ENCODE measurements at places on chromosomes 6 and 20.
A peak's percentile ranks its signal among the peaks of the same experiment; 100 is the strongest.

GRCh38 chr6:112770308-112770707, 423.2 kb downstream of the RFPL4B start:
- no peak for DNase-seq

GRCh38 chr6:122428781-122429180, 29.3 kb downstream of the HSF2 start:
- DNase-seq, result no peak

- no peak for DNase-seq
Observed at GRCh38 chr6:11808054-11808453, 29.5 kb upstream of the ADTRP start.

DNA sequence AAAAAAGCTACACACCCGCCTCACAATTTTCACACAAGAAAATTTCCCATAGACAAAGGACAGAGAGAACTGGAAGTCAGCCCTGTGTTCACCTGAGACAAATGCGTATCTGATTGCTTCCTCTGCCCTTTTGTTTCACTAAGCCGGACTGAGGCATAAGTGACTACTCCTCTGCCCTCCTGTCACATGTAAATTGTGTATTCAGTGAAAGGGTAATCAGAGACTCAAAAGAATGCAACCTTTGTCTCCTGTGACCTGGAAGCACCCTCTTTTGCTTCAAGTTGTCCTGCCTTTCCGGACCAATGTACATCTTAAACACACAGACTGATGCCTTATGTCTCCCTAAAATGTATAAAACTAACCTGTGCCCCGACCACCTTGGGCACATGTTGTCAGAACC, 483.8 kb upstream of the EYS start:
- DNase-seq, result no peak

GRCh38 chr6:156884306-156884705, 107.1 kb downstream of the ARID1B start:
- DNase-seq, result no peak

DNA sequence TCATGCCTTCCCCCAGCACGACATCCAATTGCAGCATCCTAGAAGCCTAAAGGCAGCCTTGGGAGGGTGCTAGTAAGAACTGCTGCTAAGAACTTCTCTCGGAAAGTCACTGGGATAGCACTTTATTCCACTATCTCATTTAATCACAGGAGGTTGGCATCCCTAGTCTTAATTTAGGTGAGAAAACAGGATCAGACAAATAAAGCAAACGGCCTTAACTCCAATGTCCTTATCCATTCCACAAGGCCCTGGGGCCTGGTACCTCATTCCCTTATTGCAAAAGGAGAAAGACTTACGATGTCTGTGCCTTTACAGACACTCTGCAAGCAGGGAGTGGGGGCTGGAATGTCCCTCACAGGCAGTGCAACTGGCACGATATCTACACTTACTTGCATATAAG, 60.7 kb downstream of the BFSP1 start:
- no peak for DNase-seq

DNA sequence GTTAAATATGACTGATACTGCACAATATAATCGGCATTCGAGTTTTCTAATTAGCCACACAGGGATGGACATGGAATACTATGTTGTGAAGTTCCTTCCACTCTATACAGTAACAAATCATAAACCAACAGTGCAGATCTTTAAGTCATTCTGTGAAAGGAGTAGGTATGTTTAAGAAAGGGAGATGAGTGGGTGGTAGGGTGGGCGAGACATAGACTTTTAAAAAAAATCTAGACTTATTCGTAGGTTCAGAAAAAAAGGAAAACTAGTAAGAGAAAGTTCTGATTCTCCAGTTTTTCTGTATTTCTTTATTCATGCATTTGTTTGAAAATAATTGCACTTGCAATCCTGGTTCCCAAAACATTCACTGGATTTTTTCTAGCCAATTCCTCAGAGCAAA, 61.8 kb downstream of the SYNDIG1 start:
- DNase-seq, result no peak

DNA sequence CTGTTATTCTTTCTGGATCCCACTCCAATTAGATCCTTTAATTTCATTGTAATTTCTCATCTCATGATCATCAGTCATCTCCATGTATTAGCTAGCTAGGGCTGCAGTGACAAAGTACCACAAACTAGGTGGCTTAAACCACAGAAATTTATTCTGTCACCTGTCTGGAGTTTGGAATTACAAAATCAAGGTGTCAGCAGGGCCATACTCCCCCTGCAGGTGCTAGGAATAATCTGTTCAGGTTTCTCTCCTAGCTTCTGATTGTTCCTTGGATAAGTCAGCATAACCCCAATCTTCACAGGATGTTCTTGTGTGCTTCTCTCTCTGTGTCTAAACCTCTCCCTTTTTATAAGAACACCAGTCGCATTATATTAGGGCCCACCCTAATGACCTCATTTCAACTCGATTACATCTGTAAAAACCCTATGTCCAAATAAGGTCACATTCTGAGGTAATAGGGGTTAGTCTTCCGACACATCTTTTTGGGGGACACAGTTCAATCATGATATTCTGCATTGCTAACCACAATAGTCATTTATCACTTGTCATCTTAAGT, 40.5 kb downstream of the BEND6 start:
- no peak for DNase-seq

DNA sequence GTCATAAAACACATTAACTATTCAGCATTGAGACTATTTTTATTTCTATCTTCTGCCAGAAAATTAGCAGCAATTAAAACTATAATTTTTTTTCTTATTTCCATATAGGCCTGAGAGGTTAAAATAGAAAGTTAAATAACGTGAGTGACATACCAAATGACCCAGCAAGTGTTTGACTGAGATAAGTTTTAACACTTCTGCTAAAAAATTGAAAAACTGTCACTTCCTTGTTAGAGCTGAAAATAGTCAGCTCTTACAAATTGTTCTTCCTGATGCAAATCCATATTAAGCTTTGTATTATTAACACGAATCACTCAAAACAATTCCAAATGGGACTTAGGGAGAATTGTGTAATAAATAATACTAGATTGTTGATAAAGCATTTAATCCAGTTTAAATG, 26.5 kb upstream of the STX11 start:
- DNase-seq, result no peak

DNA sequence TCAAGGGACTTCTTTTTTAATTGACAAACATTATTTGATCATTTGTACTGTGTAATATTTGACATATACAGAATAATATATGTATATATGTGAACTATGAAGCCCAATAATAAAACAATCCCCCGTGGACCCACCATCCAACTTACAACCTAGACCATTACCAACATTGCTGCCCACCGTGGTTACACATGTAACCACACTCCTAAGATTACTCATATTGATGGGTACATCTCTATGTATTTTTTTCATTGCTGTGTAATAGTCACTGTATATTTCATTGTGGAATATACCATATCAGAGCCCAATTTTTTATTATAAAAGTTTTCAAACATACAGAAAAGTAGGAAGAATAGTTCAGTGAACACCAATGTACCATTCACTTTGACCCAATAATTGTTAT, 94.3 kb downstream of the RTN4IP1 start:
- DNase-seq, result no peak

DNA sequence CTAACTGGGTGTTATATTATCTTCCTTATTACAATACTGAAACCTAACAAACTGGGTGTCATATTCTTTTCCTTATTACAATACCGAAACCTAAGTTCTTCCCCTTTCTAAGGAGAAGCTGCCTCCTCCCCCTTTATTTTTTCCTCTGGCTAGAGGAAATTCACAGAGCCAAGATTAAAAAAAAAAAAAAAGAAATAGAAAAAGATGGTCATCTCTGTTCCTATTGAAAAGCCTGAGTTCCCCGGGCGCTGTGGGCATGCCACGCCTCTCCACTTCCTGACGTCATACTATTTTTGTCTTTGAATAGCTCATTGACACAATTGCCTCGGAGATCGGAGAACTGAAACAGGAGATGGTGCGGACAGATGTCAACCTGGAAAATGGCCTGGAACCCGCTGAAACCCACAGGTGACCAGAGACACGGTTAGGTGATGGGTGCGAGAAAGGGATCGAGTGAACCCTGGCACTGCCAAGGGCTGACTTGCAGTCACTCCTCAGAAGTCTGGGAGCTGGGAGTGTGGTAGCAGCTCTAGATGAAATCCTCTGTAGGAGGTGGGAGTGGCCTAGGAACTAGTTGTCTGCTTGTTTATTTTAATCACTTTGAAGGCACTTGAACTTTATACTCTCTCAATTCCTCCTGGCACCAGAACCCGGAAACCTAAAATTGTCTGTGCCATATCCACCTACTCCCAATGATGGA, 82.2 kb upstream of the NAA20 start:
- DNase-seq, result peak; percentile 34

DNA sequence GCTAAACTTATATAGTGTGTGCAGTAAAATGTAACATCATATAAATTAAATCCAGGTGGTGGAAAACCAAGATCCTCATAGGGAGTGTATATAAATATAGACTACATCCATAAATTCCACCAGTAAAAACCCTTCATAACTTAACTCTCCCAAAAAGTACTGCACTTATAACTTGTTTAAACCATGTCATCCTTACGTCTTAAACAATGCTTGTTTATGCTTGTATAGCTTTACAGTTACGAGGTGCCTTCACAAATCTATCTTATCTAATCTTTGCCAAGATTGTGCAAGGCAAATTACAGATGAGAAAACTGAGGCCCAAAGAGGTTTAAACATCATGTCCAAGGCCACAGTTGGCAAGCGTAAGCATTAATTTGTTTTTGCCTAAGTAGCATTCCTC, 71.3 kb downstream of the BCAS1 start:
- no peak for DNase-seq

DNA sequence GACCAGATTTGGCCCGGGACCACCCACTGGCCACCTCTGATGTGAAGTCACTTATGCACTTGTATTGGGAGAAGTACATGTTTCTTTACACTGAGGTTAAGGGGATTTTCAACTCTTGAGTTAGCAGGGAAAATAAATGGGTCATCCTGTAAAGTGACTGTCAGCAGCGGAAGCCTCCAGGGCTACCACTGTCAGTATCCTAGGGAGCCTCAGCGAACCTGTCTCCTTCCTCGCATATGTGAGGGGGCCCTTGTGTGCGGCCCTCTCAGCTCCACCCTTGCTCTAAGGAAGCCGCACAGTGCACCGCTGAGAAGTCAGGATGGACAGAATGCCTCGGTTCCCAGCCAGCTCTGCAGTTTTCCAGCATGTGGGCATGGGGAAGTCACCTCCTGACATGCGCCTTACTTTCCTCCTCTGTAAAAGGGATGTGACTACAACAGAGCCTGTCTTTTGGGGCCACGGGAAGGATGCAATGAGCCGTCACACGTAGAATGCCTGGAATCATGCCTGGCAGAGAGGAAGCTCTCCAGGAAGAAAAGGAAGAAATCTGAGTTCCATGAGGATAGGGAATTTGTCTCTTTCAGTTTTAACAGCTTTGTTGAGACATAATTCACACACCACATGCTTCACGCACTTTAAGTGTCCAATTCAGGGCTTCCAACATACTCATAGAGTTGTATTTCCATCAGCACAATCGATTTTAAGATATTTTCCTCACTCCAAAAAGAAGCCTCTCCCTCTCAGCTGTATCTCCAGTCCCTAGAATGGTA, 115.4 kb downstream of the SYCP2 start:
- no peak for DNase-seq

GRCh38 chr6:43996618-43997344, 130.5 kb downstream of the MRPL14 start:
- no peak for DNase-seq

DNA sequence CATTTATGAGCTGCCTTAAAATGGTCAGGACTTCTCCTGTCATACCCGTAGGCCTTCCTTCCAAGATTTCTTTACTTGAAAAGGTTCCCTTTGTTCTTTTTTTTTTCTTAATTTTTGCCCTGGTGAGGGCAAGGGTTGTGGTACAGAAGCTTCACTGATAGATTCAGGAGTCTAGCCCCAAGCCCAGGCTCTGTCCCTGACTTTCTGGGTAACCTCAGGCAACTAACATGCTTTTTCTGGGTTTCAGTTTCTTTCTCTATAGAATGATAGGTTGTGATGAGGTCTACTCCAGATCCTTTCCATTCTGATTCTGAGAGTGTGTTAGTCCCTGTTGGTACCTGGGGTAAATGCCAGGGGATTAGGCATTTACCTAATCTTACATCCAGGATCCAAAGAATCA, 21.2 kb downstream of the SNPH start:
- no peak for DNase-seq

GRCh38 chr6:22657352-22657980, 88.1 kb downstream of the HDGFL1 start:
- no peak for DNase-seq

DNA sequence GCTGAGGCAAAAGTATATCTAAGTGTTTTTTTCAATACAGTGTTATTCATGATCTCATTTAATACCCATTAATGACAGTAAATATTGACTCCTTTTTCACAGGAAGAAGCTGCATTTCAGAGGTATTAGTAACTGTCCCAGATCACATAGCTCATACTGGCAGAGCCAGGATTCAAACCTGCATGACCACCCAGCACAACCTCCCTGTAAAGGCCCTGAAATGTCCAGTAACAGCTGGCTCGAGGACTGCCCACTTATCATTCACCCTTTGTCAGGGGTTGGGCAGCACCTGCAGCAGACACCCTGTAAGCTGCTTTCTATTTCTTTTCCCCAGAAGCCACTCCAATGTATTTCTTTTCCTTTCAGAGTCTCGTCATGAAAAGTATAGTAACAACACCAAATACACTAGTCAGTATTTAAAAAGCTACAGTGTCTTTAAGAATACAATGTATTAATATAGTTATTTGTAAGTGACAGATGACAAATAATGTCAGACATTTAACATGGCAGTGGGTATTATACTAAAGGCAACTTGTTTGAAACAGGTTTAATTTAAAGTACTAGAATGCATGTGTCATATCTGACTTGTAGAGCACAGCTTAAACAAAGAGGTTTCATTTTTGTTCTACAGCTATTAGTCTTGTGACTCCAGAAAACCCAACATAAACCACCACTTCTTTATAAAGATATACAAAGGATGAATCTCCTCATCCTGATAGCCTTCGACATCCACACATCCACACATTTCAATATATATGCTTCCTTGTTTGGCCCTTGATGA, 841.6 kb upstream of the GJE1 start:
- no peak for DNase-seq

GRCh38 chr6:55868771-55869479, 6.5 kb downstream of the BMP5 start:
- DNase-seq, result no peak

DNA sequence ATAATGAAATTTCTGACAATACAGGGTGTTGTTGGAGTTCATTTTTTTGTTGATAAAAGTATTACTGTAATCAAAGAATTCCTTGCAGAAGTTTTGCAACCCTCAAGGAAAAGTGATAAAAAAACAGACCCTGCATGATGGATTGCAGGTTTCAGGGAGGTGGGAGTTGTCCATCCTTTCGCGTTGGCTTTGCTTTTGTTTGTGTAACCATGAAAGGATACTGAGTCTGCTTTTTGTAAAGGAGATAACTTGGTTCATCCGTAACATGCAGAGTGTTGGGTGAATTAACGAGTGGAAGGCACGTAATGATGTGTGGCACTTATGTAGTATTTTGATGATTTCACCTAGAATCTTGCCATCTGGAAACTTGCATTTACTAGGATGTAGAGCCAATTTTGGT, 23.6 kb downstream of the FOXO3 start:
- DNase-seq, result no peak

GRCh38 chr20:50817776-50818172, 22.9 kb downstream of the BCAS4 start:
- no peak for DNase-seq

All from CD4-positive, alpha-beta T cell treated with Interleukin-10 for 1 hour (primary cell).